CD4-positive, alpha-beta T cell treated with Interleukin-6 for 4 hours (primary cell): ENCODE measurements at places on chromosomes 5 and 9.

- DNase-seq: no peak
Measured at GRCh38 chr9:126361810-126362238, 35.2 kb downstream of the MVB12B start.

DNA sequence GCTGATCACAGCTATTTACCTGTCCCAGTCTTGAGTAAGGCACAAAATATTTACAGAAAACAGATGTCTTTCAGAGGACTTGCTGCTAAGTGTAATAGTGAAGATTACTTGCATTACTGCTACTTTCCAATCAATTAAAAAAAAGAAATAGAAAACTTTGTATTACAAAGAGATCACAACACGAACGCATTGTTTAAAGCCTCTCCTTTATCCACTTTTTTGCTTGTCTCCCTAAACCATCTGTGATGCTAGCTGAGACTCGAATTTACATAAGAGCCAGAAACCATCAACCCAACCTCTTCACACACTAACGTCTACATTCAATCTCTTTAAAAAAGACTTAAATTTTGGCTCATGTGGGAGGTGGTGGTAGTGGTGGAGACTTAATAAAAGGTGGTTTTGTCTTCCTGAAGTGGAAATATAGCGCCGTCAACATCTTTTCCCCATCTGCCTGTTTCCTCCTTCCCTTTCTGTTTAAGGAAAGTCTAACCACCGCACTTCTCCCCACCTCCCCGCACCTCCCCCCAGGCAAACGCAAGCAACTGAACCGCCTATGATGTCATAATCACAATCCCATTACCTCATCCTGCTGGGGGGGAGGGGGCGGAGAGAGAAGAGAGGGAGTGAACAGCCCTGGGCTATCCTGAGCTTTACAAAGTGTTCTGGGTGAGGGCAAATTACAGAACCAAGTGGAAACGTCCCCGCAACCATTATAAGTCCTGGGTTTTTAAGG, 948 bp upstream of the FAM53C start:
- DNase-seq: no peak

GRCh38 chr9:38346811-38347210, 45.7 kb upstream of the ALDH1B1 start:
- no peak for DNase-seq

- no peak for DNase-seq
Measured at GRCh38 chr5:149886060-149886459, 58.5 kb downstream of the PDE6A start.

GRCh38 chr5:158434749-158435148, 575.8 kb upstream of the CLINT1 start:
- no peak for DNase-seq
